H9 (cell line): ENCODE measurements at places on chromosomes 1 and 21. TPM values are rescaled to one million over a fixed set of nuclear protein-coding genes. Genes with fewer than 3 reads are reported as not detected.

The PTPN14 gene
- 76.4 and 79.0 TPM in 2 replicates for total RNA-seq

The UHMK1 gene
- 15.0 and 15.8 TPM in 2 replicates for total RNA-seq

The TIAM1 gene
- 22.4 and 23.1 TPM in 2 replicates for total RNA-seq

The MEAF6 gene
- total RNA-seq = 48.8 and 51.6 TPM in 2 replicates

The MFSD2A gene
- 18.2 and 19.9 TPM in 2 replicates for total RNA-seq

The HSD3B2 gene
- not detected in 2 replicates for total RNA-seq

The AQP10 gene
- total RNA-seq = not detected in 2 replicates

The FAM72A gene
- 10.5 and 11.4 TPM in 2 replicates for total RNA-seq

The PRDM16 gene
- 0.17 and 0.70 TPM in 2 replicates for total RNA-seq

The TMOD4 gene
- total RNA-seq = 0.42 and 1.6 TPM in 2 replicates

The KCNJ6 gene
- total RNA-seq = 1.2 and 1.3 TPM in 2 replicates

The CELA2A gene
- total RNA-seq = not detected in 2 replicates

- H3K27ac ChIP-seq = no peak overlapping the region
- peak overlapping the region; percentile 93 for H3K4me3 ChIP-seq
- H3K36me3 ChIP-seq = peaks cover 25% of the 10 kb centered on the region
- no peak for DNase-seq
Observed at GRCh38 chr1:42680921-42681683, 1.1 kb upstream of the YBX1 start.

DNA sequence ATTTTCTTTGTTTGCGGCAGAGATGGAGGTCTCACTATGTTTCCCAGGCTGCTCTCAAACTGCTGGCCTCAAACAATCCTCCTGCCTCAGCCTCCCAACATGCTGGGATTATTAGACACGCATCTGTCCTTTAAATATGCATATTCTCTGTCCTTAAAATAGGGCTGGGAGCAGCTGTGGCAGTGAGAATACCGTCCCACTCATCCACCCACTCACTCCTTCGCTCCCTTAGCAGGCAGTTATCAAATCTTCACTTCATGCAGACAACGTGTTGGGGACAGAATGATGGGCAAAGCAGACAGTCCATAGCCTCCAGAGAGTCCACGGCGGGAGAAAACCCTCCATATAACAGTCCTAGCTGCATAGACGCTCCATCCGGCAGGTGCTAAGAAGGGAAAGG, 179.4 kb downstream of the ZBTB18 start:
- H3K4me1 ChIP-seq = peaks cover 5% of the 10 kb centered on the region; the same call in 1 of the 2 replicates
- H3K4me3 ChIP-seq = no peak overlapping the region
- H3K27me3 ChIP-seq = no peaks in the 10 kb centered on the region
- no peak overlapping the region for H3K27ac ChIP-seq

GRCh38 chr1:181250038-181250437, 161.5 kb downstream of the IER5 start:
- no peaks in the 10 kb centered on the region; the same call in 1 of the 2 replicates for H3K4me1 ChIP-seq
- H3K27me3 ChIP-seq = no peaks in the 10 kb centered on the region
- peaks cover 49% of the 10 kb centered on the region for H3K36me3 ChIP-seq
- DNase-seq = no peak
- no peak overlapping the region for H3K27ac ChIP-seq

- no peak overlapping the region for H3K27ac ChIP-seq
- H3K4me1 ChIP-seq = no peaks in the 10 kb centered on the region
- no peak overlapping the region for H3K4me3 ChIP-seq
- DNase-seq = no peak
Observed at GRCh38 chr1:230283678-230284077, 142.5 kb downstream of the PGBD5 start.

GRCh38 chr1:156070548-156070947, 9.6 kb downstream of the RAB25 start:
- peaks cover 40% of the 10 kb centered on the region for H3K36me3 ChIP-seq
- H3K27me3 ChIP-seq = no peaks in the 10 kb centered on the region
- peaks cover 12% of the 10 kb centered on the region; the same call in 1 of the 2 replicates for H3K4me1 ChIP-seq
- DNase-seq = no peak
- H3K4me3 ChIP-seq = no peak overlapping the region

GRCh38 chr1:226181996-226182714, 4.4 kb downstream of the ACBD3 start:
- H3K27ac ChIP-seq = no peak overlapping the region
- H3K27me3 ChIP-seq = no peaks in the 10 kb centered on the region
- H3K4me1 ChIP-seq = no peaks in the 10 kb centered on the region; the same call in 1 of the 2 replicates
- H3K36me3 ChIP-seq = peaks cover 34% of the 10 kb centered on the region

DNA sequence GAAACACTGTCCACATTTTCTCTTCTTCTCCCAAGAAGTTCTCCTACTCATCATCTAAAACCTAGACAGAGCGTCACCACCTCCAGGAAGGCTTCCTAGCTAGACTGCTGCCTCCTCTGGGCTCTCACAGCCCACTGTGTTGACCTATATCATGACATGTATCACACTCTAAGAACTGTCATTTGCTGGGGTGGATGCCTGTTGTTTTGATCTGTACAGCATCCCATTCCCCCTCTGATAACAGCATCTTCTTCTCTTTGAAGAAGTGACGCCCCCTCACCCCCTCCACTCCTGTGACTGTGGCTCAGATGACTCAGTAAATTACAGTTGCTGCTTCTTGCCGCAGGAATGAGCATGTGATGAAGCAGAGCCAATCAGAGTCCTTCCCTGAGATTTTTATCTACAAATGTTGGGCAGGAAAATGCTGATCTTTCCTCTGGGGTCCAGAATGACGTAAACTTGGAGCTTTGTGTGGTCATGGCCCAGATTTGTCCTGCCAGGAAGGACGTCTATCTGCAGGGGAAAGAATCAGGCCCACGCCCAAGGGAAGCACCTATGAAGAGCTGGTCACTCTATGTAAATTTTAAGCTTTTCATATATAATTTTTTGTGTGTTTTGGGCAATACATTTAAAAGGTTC, 28.0 kb upstream of the FOXO6 start:
- no peaks in the 10 kb centered on the region for H3K36me3 ChIP-seq
- H3K4me1 ChIP-seq = no peaks in the 10 kb centered on the region
- no peaks in the 10 kb centered on the region for H3K27me3 ChIP-seq
- DNase-seq = no peak

- no peak overlapping the region for H3K4me3 ChIP-seq
- no peaks in the 10 kb centered on the region; the same call in 2 of the 3 replicates for H3K36me3 ChIP-seq
- H3K27me3 ChIP-seq = no peaks in the 10 kb centered on the region
- no peak for DNase-seq
Observed at GRCh38 chr1:70820995-70821394, 226.6 kb downstream of the PTGER3 start.

- H3K36me3 ChIP-seq = peaks cover 2% of the 10 kb centered on the region
- no peaks in the 10 kb centered on the region for H3K4me1 ChIP-seq
- H3K27ac ChIP-seq = no peak overlapping the region
- no peak for DNase-seq
- H3K27me3 ChIP-seq = no peaks in the 10 kb centered on the region
Observed at GRCh38 chr1:51709951-51710350, 93.1 kb downstream of the OSBPL9 start.

DNA sequence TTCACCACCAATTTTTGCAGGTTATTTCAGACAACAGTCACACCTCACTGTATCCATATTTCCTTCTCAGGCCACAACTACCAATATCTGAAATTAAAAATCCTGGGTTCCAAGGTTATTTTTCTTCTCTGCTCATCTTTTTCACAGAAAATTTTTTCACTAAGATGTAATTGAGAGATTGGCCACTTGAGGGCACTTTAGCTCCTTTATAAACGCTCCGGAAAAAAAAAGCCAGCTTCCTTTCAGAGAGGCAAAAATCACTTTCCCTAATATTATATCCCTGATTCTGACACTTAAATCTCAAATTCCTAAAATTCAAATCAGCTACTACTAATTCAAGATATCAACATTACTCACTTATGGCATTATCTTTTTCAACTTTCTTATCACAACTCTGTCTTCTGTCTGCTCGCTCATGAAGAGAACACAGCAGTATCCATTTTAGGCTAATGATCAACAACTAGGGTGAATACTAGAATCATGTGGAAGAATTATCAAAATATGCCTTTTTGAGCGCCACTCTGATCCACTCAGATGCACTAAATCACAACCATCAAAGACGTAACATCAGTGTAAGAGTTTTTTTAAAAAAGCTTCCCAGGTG, 101.4 kb upstream of the RGS1 start:
- no peak for DNase-seq
- no peaks in the 10 kb centered on the region for H3K36me3 ChIP-seq
- H3K4me3 ChIP-seq = no peak overlapping the region
- H3K27me3 ChIP-seq = no peaks in the 10 kb centered on the region

GRCh38 chr1:56978819-56979218, 13.0 kb upstream of the C8B start:
- H3K4me3 ChIP-seq = no peak overlapping the region
- H3K27me3 ChIP-seq = no peaks in the 10 kb centered on the region
- no peaks in the 10 kb centered on the region for H3K36me3 ChIP-seq
- no peak overlapping the region for H3K27ac ChIP-seq
- peak; percentile 39 for DNase-seq

- H3K27me3 ChIP-seq = no peaks in the 10 kb centered on the region
- peak; percentile 45 for DNase-seq
- no peaks in the 10 kb centered on the region for H3K4me1 ChIP-seq
- H3K27ac ChIP-seq = no peak within 1 kb of the TSS
Observed at GRCh38 chr1:107140703-107141490, at the start of gene NTNG1. TSS of gene NTNG1 (plus strand) at chr1:107141039.

DNA sequence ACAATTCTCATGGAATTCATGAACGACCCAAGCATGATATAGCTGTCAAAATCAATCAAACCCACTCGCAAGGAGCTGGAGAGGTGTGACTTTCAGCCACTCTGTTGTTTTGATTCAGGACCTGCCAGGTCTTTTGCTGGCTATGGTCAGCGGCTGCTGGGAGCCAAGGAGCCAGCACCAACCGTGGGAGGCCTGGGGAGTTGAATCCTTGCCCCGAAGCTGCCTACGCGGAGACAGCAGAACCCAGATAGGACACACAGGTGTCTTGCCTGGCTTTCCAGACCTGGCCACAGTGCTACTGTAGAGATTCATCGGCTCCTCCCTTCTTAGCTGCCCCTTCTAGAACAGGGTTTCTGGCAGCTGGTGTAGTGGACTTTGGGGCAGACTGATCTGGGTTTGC, 42.7 kb downstream of the ZSCAN20 start:
- H3K4me3 ChIP-seq = no peak overlapping the region
- H3K27me3 ChIP-seq = no peaks in the 10 kb centered on the region
- H3K27ac ChIP-seq = no peak overlapping the region
- H3K4me1 ChIP-seq = peaks cover 2% of the 10 kb centered on the region; the same call in 1 of the 2 replicates
- no peak for DNase-seq

DNA sequence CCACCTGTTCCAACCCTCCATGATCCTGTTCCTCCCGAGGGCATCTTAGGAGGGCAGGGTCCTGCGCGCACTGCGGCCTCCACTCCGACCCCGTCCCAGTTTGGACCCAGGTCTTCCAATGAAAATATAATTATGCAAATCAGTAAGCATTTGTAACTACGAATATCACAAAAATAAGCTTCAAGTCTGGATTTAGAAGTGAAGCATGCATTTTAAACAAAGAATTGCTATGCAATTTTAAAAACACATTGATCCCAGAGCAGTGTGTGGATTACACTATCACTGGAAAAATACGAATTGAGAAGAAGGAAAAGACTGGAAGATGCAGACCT, 673 bp downstream of the PRMT2 start:
- H3K27me3 ChIP-seq = no peaks in the 10 kb centered on the region
- no peak overlapping the region for H3K27ac ChIP-seq
- DNase-seq = no peak
- H3K36me3 ChIP-seq = peaks cover 6% of the 10 kb centered on the region

GRCh38 chr21:46182548-46183336, 1.5 kb downstream of the SPATC1L start:
- peak overlapping the region; percentile 67 for H3K4me3 ChIP-seq
- DNase-seq = peak; percentile 37
- no peak overlapping the region for H3K27ac ChIP-seq
- H3K27me3 ChIP-seq = no peaks in the 10 kb centered on the region
- peaks cover 7% of the 10 kb centered on the region; the same call in 1 of the 2 replicates for H3K36me3 ChIP-seq

DNA sequence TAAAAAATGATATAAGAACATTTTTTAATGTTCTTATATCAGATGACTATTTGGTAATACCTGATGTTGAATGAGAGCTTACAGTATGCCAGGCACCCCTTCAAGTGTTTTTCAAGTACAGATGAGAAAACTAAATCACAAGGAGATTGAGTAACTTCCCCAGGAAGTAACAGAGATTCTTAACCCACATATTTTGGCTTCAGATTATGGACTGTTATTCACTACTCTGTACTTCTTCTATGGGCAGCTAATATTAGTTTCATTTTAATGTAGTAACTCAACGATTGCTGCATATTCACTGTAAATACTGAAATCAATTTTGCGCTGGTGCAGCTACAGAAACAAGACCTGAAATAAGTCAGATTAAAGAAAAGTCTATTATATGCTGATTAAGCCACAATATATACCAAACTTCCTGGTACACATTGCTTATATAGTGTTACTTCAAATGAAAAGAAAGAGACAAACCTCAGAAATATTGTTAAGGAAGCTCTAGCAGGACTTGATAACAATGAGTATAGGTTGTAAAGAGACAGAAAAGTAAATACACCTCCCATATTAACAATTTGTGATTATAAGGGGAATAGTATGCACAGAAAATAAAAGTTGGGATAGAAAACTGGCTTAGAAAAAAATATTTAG, 19.7 kb downstream of the DPYD start:
- no peak overlapping the region for H3K4me3 ChIP-seq
- H3K4me1 ChIP-seq = no peaks in the 10 kb centered on the region
- no peak for DNase-seq

GRCh38 chr1:204287466-204287891, 72.2 kb downstream of the PLEKHA6 start:
- no peaks in the 10 kb centered on the region; the same call in 1 of the 2 replicates for H3K27me3 ChIP-seq
- no peak overlapping the region for H3K4me3 ChIP-seq
- H3K4me1 ChIP-seq = peaks cover 12% of the 10 kb centered on the region
- no peak for DNase-seq
- H3K27ac ChIP-seq = no peak overlapping the region
- H3K36me3 ChIP-seq = no peaks in the 10 kb centered on the region

- H3K27ac ChIP-seq = no peak overlapping the region
- no peaks in the 10 kb centered on the region for H3K4me1 ChIP-seq
- H3K4me3 ChIP-seq = no peak overlapping the region
- no peak for DNase-seq
Observed at GRCh38 chr1:28136922-28137613, 39.4 kb downstream of the PTAFR start.

DNA sequence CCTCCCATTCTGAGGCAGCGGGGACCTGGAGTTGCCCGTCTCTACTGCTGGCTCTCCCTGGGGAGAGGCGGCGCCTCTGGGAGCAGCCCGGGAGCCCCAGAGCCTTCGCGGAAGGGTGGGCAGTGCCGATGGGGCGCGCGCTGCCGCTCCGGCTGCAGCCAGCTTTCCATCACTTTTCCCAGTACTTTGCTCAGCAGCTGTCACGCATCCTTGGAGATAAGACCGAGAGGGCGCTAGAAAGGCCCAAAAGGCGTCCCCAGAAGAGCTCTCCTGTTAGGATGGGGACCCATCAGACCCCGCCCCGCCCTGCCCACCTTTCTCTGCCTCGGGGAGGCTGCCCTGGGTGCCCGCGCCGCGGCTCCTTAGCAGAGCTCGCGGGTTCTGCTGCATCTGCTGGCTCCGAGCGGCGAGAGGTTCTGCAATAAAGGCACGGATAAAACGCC, 534 bp downstream of the KCNH1 start:
- H3K36me3 ChIP-seq = no peaks in the 10 kb centered on the region
- no peaks in the 10 kb centered on the region for H3K4me1 ChIP-seq
- H3K27me3 ChIP-seq = peaks cover 11% of the 10 kb centered on the region; the same call in 1 of the 2 replicates
- H3K4me3 ChIP-seq = peak overlapping the region; percentile 84

- peak overlapping the region; percentile 46; the same call in 2 of the 3 replicates for H3K4me3 ChIP-seq
- no peaks in the 10 kb centered on the region for H3K27me3 ChIP-seq
- peak; percentile 49 for DNase-seq
- H3K36me3 ChIP-seq = no peaks in the 10 kb centered on the region
- no peak overlapping the region for H3K27ac ChIP-seq
Observed at GRCh38 chr21:29155118-29155932, 24.9 kb downstream of the MAP3K7CL start.
